ENCODE measurements at places on chromosomes 5 and 9.

DNA sequence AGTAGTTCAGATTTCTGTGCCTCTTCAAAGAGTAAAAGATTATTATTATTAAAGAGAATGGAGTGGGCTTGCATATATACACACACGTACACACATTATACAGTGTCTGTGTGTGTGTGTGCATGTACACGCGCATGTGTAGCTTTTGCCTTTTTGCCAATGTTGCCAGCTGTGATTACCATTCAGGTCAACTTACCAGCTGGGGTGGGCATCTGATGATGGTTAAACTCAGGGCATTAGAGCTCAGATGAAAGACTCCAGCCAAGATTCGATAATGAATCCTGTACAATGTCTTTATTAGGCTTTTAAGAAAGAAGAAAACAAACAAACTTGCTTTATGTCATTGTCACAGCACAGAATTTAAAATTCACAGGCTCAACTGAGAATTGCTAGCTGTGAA lies 296.5 kb upstream of the DMAC1 start:
- no peaks in the 10 kb centered on the region for H3K27me3 ChIP-seq
- no peaks in the 10 kb centered on the region for H3K36me3 ChIP-seq
- no peak overlapping the region for H3K4me3 ChIP-seq
- no peak for DNase-seq
- no peak overlapping the region for H3K27ac ChIP-seq

DNA sequence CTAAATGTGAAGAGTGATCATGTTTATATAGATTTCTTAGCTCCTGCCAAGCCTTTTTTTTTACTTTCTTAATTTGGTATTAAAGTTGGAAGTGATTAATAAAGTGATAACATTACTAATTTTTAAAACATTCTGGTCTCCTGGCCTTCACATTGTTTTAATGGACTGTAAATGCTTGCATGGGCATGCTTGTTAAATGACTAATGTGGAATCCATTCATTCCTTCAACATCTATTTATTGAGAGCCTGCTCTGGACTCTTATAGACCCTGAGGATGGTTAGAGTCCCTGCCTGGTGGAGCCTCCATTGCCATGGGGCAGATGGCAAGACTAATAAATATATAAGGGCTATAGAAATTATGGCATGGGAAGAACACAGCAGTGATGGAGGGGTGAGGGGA lies 103.5 kb downstream of the NTRK2 start:
- no peak overlapping the region for H3K4me3 ChIP-seq
- no peaks in the 10 kb centered on the region for H3K36me3 ChIP-seq
- no peaks in the 10 kb centered on the region for H3K27me3 ChIP-seq
- no peaks in the 10 kb centered on the region for H3K4me1 ChIP-seq
- H3K27ac ChIP-seq = peak overlapping the region; percentile 32

DNA sequence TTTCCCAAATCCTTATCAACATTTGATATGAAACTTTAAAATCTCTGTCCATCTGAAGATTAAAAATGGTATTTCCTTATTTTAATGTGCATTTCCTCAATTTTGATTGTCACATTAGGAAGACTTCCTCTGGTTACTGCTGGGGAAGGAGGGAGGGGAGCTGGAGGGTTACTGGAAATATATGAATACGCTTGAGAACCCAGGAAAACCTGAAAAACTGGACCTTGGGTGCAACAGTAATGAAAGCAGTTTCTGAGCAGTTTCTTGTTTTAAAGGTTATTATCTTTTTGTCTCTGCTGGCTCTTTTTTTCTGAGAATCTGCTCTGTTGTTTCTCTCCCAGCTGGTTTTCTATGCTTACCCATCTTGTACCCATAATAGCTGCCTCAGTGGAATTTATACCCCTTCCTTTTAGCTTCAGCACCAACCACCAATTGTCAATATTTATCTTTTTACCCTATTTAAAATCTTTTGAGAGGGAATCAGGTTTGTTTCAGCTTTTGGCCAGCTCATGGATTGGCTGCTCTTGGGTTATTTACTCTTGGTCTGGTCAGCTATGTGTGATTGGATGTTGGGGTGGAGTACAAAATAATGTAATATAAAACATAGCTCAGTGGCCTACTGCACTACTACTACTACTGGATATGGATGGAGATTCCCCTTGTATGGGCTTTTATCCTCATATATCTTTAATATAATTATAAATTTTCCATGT lies 67.4 kb downstream of the UNC13B start:
- H3K27me3 ChIP-seq = no peaks in the 10 kb centered on the region
- H3K27ac ChIP-seq = no peak overlapping the region
- no peaks in the 10 kb centered on the region for H3K4me1 ChIP-seq

GRCh38 chr9:124673063-124673462 lies 98.0 kb downstream of the NR6A1 start:
- no peaks in the 10 kb centered on the region for H3K27me3 ChIP-seq
- DNase-seq = no peak
- H3K4me1 ChIP-seq = no peaks in the 10 kb centered on the region
- no peak overlapping the region for H3K4me3 ChIP-seq

GRCh38 chr5:127313847-127314473 lies 23.4 kb downstream of the MEGF10 start:
- no peaks in the 10 kb centered on the region for H3K4me1 ChIP-seq
- no peaks in the 10 kb centered on the region for H3K27me3 ChIP-seq
- no peak overlapping the region for H3K4me3 ChIP-seq
- DNase-seq = peak; percentile 22

Data from breast epithelium (tissue), 4 donors.